ENCODE measurements at places on chromosomes 2 and 18.

GRCh38 chr18:26356045-26356785 lies 130.0 kb downstream of the TAF4B start:
- no peak for DNase-seq

GRCh38 chr2:62304429-62305417 lies 108.8 kb downstream of the B3GNT2 start:
- DNase-seq, result peak; percentile 51

- no peak for DNase-seq
Measured at GRCh38 chr2:110807522-110807921, 75.1 kb downstream of the ACOXL start.

- DNase-seq, result no peak
Measured at GRCh38 chr2:2728635-2729034, 397.6 kb upstream of the MYT1L start.

DNA sequence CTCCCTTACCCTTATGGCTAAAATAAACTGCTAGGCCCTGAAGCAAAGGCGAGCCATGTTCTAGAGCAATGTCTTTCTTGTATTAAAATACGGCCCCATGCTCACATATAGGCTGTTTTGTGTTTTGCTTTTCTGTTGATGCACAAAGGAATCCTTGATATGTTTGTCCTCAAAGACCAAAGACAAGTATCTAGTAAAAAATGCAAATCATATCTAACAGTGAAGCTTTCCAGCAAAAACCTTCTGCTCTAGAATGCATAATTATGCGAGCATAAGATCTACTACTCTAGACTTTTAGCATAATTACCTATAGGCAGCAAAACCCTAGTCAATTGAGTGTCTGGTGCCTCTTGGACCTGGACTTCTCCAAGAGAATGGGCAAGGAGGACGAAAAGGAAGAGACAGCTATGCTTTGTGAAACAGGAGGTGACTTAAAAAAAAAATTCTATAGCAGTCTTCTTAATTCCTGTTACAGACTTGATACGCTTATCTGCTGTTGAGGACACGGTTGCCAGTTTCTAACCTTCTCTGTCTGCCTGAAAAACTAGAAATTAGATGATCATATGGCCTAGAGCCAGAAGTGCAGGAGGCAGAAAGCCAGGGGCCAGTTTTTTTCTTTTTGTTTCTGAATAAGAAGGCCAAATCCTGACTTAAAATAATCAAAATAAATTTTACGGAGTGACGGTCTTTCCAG lies 1.5 kb upstream of the AMMECR1L start:
- DNase-seq, result no peak

DNA sequence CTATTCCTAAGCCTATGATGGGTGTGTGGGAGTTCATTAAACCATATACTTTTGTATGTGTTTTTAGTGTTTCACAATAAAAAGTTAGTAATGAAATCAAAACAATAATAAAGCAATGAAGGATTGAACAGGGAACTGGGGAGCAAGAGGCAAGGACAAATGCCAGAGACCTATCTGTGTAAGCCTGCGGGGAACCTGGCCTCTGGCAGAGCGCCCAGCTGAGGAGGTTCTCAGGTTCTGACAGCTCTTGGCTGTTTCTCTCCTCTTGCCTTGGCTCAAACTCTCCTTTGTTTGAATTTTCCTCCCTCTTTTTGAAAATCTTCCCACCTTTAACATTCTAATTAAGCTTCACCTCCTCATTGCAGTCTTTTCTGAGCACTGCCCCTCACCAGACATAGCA lies 200.0 kb upstream of the NCKAP5 start:
- DNase-seq, result no peak

GRCh38 chr2:109521233-109522062 lies 92.3 kb downstream of the SEPTIN10 start:
- DNase-seq, result no peak
